Stimulated activated CD4-positive, alpha-beta T cell treated with anti-CD3 and anti-CD28 coated beads, Interleukin-1b, Interleukin-23, amount 100 ng/mL, for 24 hours (primary cell): ENCODE measurements at places on chromosomes 13 and 19.
A peak's percentile ranks its signal among the peaks of the same experiment; 100 is the strongest.

GRCh38 chr19:19575411-19575810 is 37.3 kb downstream of the CILP2 start:
- DNase-seq = no peak

GRCh38 chr19:35328851-35329285 is at the start of gene CD22:
Gene CD22 (plus strand): TSS chr19:35329187. CDS start chr19:35332041, 2,854 bp downstream.
- DNase-seq = no peak

DNA sequence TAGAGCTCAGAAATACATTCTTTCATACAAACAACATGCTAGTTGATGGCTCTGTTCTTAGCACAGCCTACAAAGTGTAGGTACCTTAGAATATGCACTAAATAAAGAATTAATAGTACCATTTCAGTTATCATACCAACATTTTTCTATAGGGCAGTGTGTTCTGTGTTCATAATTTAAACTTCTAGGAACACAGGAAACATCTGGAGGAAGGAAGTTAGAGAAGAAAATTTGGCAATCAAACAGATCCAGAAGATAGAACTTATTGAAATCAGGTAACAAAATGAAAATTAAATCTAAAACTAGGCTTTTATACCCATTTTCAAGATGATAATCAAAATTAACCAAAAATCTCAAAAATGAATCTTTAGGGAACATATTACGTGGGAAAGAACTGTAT is 527.5 kb downstream of the DCT start:
- no peak for DNase-seq

DNA sequence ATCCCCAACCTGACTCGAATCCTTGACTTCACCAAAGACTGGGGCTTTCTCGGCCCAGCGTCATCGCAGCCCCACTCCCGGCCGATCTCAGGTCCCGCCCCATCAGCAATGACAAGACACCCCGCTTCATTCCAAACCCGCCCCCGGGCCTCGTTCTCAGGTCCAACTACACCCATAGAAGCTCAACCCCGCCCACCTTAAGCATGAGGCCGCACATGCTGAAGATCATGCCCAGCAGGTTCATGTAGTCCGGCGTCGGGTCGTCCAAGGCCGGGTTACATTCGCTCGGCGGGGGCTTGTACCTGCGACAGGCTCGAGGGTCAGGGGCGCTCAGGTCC is 2.3 kb downstream of the WDR83 start:
- DNase-seq = peak; percentile 31

GRCh38 chr13:50928102-50928501 is 18.5 kb downstream of the RNASEH2B start:
- no peak for DNase-seq

DNA sequence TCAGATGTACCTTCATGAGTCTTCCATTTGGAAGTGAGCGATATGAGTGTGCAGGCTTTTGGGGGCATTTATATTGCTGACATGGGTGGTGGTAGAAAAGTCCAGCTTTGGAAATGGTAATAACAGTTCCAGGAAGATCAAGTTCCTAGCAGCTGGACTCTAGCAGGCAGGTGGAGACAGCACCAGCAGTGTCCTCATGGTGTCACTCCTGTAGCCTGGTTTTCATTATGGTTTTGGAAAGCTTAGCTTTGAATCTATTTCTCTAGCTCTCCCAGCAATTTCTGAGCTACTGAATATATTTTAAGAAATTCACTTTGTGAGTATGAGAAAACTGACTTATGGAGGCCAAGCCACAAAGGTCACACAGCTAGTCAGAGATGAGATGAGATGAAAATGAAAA is 523.2 kb upstream of the HTR2A start:
- no peak for DNase-seq

GRCh38 chr13:82772816-82773215 is 1109.5 kb downstream of the SLITRK1 start:
- no peak for DNase-seq

GRCh38 chr19:31500197-31500830 is 151.1 kb upstream of the TSHZ3 start:
- no peak for DNase-seq

DNA sequence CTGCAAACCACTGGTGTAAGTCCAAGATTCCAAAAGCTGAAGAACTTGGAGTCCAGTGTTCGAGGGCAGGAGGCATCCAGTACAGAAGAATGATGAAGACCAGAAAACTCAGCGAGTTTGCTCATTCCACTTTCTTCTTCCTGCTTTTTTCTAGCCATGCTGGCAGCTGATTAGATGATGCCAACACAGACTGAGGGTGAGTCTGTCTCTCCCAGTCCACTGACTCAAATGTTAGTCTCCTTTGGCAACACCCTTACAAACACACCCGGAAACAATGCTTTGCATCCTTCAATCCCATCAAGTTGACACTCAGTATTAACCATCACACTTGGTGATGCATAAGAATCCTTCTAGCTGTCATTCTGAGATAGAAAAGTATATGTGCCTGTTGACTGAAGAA is 1504.6 kb downstream of the EFNB2 start:
- DNase-seq = no peak

- DNase-seq = no peak
Observed at GRCh38 chr13:81305928-81306327, 965.0 kb upstream of the SPRY2 start.

DNA sequence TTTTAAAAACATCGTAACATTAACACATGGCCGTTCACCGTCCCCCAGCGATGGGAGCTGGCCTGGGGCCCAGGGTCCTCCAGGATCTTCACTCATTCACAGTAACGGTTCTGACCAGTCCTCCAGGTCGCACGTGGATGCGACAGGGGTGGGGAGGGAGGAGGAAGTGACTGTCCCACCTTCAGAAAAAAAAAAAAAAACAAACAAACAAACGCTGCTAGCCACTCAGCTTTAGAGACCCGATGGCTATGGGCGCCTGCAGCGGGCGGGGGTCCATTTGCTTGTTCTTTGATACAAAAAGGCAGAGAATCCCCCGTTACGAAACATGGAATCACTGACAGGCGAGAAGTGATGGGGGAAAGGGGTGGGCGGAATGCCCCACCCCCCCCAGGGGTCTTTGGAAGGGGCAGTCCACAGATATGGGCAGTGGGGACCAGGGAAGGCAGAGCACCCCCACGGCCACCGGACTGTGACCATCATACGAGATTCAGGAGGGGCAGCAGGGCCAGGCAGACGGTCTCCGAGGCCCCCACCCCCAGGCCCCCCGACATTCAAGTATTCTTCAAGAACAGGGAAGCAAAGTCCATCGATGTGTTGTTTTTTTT is 13.3 kb downstream of the MKNK2 start:
- DNase-seq = no peak

DNA sequence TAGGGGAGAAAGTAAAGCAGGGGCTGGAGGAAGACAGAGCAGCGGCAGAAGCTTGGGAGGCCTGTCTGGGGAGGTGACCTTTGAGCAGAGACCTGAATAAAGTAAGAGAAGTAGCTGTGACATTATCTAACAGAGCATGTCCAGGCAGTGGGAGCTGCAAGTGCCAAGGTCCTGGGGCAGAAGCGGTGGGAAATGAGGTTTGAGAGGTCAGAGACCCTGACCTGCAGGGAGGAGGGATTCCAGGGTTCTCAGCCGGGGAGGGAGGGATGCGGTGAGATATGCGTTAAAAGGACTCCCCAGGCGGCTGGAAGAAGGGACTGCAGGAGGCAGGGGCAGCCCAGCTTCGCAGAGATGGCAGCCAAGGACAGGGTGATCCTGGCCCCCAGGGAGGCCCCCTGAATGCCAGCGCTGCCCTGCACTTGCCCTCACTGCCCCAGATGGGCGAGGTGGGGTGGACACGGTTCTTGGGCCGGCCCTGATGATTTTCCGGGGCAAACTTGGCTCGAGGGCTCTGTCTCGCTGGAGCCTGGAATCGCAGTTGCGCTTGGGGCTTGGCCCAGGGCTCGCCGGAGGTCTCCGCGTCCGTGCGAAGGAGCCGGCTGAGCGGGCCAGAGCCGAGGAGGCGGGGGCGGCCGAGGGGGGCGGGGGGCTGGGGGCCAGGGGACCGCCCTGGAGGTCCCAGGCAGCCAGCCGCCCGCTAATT is 3.2 kb downstream of the CRLF1 start:
- DNase-seq = no peak
